Coronary artery (tissue), 2 donors: ENCODE measurements at places on chromosomes 6 and 20.

DNA sequence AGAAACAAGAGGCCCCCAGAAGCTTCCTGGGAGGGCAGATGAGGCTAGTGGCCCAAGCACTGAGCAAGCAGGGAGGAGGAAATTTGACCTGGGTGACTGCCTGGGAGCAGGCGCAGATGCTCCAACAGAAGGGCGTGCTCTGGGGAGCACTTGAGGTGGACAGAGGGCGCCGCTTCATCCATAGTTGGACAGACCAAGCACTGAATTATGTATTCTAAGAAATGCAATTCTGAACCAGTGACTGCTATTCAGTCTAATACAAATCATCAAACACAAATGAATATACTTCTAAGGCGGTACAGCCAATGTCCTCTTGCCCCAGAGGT, 28.7 kb upstream of the IRF4 start:
- no peak for DNase-seq

DNA sequence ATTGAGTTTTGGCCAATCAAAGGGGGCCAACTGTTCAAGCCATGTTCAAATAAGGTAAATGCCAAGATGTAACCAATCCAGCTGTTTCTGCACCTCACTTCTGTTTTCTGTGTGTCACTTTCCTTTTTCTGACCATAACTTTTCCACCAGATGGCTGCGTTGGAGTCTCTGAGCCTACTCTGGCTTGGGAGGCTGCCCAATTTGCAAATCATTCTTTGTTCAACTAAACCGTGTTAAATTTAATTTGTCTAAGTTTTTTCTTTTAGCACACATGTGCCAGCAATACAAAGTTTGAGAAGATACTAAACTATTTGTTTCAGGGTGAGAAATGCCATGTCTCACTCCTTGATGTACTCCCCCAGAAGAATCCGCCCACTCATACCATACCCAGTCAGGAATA, 52.1 kb downstream of the IYD start:
- no peak for DNase-seq

DNA sequence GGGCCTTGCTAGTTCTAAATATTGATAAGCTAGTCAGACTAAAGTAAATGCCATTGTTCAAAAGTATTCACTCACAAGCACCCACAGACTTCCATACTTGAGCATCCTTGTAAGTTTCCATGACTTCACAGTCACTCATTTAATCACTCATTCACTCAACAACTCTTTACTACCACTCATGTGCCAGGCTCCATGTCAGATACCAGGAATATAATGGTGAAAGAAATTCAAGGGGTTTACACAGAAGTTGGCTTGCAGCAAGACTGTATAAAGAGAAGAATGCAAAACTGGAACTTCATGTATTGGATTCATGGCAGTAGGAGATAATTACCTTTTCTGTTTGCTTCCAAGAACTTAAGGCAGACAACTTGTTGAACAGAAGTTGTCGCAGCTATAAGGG, 36.6 kb downstream of the ADGRF1 start:
- no peak for DNase-seq

DNA sequence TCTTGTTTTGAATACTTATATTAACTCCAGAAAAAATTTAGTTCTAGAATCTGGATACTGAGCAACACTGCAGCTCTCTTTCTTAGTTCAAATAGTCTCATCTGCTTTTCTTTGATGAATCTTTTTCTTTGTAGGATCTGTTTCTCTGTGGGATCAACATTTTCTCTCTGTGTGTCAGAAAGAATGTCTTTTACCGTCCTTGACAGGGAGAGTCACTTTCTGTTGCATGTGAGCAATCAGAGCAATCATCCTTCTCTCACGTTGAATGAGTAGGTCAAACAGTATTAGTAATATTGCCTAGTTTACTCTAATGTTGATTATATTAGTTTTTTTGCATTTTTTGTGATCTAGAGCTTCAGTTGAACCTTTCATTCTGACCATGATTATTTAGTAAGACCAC, 130.9 kb downstream of the TRMT11 start:
- no peak for DNase-seq
